ENCODE measurements at places on chromosomes 2 and 18.
A peak's percentile ranks its signal among the peaks of the same experiment; 100 is the strongest.

- DNase-seq: no peak
Measured at GRCh38 chr2:45674035-45674816, 22.8 kb downstream of the PRKCE start.

DNA sequence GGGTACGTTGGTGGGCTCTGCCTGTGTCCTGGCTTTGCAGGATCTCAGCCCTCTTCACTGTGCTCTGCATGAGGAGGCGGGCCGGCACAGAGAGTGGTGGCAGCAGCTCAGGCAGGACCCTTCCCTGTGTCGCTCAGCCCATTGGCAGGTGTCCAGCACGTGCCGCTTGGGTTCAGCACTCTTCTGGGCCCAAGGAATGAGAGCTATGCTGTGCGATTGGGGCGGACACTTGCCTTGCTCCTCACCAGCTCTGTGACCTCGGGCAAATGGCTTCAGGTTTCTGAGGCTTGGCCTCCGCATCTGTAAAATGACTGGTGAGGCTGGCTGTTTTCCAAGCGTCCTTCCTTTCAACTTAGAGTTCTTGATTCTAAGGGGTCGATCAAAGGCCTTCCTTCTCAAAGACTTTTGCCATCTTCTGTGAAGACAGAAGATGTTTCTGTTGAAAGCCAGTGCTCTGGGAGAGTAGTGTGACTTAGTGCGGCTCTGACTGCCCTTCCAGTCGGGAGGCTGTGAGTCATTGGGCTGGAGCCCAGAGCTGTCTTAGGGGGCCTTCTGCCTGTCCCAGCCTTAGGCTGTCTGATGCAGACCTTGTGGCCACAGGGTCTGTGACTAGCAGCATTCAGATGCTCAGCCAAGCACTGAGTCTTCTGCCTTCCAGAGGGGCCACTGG is 35.6 kb downstream of the GLI2 start:
- peak; percentile 51 for DNase-seq

DNA sequence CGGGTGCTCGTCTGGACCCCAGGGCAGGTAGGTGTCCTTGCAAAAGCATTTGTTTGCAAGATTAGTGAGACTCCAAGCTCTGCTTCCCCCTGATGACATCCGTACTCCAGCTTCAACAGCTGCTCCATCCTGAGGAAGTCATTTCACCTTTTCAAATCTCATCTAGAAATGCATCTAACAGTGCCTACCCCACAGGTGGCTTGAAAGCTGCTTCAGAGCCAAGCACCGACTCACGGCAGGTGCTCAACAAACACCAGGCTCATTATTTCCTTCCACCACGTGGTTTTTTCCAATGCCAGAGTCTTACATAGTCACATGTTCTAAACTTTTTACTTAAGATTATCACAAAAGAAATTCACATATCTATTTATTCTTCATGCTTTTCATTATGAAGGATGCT is 31.9 kb downstream of the CNGA3 start:
- DNase-seq: no peak

- DNase-seq: no peak
Measured at GRCh38 chr2:96498021-96498431, 7.1 kb downstream of the NEURL3 start.

Data from left ventricle myocardium inferior (tissue), 1 donor.